ENCODE measurements at places on chromosomes 13 and 19.

- DNase-seq: no peak
Measured at GRCh38 chr19:35150445-35150844, 4.1 kb upstream of the FXYD5 start.

DNA sequence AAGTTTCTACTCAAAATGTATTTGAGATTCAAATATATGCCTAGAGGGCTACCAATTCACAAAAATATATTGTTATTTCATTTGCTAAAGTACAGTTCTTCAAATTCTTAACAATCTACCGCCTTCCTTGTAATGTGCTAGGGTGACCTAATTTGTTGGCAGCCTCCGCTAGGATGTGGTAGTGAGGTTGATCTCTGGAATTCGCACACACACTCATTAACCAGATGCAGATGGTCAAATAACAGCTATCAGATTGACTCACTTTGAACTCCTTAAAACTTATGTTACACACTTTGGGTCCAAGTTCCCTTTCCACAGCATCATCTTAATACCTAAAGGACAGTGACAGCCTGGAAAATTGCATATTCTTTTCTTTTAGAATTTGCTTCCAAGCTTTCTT is 367.3 kb downstream of the DCT start:
- DNase-seq: no peak

GRCh38 chr19:35088131-35088913 is 27.3 kb upstream of the FXYD3 start:
- no peak for DNase-seq

DNA sequence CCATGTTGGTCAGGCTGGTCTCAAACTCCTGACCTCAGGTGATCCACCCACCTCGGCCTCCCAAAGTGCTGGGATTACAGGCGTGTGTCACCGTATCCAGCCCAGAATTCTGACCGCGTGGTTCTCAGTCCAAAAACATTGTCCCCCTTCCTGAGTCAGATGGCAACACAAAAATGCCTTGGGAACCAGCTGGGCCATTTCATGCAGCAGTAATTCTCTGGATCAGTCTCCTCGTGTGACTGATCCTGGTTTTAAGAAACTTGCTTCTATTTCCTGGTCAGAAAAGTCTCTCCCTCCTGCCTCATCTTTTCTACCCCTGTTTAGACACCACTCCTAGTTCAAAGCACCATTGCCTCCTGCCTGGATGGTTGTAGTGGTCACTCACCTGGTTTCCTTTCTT is 60.9 kb upstream of the USP29 start:
- DNase-seq: no peak

DNA sequence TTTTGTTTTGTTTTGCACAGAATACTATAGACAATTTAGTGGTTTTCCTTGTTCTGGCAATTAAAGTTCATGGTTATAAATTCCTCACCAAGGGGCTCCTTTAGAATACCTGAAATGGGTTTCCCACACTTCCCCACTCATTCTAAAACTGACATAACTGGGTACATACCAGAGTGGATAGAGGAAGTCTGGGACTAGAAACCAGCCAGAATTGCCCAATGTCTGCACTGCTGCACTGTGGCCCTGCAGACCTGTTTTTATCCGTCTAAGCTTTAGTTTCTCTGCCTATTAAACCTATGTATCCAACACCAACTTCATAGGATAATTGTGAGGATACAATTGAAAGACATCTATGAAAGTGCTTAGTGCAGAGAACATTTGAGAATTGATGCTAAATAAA is 498.6 kb downstream of the KCTD12 start:
- no peak for DNase-seq
